T-helper 2 cell (primary cell): ENCODE measurements at places on chromosomes 2 and 18.

DNA sequence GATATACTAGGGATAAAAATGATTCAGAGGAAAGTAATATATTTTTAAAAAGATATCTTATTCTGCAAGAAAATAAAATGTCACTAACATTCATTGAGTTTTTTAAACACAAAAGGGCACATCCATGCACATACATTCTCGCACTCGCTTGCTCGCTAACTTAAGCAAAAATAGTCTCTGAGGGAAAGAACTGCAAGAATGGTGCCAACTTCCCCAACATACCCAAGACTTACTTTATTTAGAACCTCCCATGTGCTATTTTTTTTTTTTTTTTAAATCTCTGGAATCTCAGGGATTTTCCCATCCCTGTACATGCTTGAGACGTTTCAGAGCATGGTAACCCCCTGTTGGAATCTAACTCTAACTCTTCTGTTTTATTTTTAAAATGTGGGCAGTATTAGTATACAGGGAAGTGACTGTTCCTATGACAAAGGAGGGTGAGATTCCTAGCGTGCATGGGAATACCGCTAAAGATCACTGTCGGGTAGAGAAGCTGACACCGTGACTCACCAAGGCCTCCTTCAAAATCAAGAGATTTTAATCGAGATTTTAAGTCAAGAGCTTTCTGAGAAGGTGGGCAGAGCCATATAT, 187.9 kb upstream of the ZEB2 start:
- DNase-seq, result no peak

DNA sequence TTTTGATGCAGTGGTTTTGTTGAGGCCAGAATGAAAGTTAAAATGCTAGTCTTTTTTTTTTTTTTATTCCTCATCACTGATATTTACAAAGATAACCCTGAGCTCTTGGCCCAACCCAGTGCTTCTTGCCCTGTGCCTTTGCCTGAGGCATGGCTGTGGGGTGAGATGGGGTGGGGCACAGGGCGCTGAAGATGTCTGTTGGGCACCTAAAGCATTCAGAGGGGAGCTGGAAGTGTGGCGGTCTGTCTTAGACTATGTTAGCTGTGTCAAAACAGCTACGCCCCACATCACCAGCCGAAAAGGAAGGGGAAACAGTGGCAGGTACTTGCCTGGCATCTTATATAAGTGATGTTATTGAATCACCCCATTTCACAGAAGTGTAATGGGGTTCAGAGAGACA, 20.7 kb downstream of the TOGARAM2 start:
- peak; percentile 52 for DNase-seq

GRCh38 chr18:10094655-10095054, 180.8 kb downstream of the VAPA start:
- DNase-seq, result no peak

- no peak for DNase-seq
These were observed 81.5 kb downstream of the NRP2 start for GRCh38 chr2:205763708-205764211.

GRCh38 chr18:48548011-48548771, 9.4 kb downstream of the CTIF start:
- no peak for DNase-seq

GRCh38 chr18:46867367-46868143, 49.8 kb downstream of the PIAS2 start:
- DNase-seq, result no peak

- no peak for DNase-seq
These were observed 2.6 kb upstream of the EMX1 start for GRCh38 chr2:72914589-72915319.
